ENCODE measurements at places on chromosomes 5 and 9.

DNA sequence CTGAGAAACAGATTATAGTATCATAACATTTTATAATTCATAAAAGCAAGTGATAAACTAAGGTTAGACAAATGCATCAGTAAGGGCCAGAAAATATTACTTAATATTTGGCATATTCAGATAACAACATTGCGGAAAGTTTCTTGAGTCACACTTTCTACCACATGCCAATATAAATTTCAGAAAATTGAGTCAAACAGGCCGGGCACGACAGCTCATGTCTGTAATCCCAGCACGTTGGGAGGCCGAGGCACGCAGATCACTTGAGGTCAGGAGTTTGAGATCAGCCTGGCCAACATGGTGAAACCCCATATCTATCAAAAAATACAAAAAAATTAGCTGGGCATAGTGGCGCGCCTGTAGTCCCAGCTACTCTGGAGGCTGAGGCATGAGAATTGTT, 47.1 kb downstream of the SLC38A9 start:
- DNase-seq = no peak

- DNase-seq = no peak
Measured at GRCh38 chr9:27471366-27471765, 52.7 kb upstream of the IFNK start.

DNA sequence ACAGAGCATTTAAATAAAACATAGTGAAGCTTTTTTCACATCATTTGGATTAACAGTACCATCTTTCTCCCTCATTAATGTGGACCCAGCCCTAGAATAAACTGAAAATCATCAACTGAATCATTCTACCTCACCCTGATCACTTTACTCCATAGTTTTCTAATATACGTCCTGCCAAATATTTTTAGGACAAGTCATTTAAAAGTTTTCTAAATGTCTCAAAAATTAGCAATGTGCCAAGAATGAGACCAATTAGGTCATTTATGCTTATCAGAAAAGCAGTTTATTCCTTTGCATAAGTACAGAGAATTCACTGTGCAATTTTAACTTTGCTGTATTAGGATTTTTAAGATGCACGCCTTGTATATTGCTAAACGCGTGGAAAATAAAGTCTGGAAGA, 284.4 kb downstream of the PIK3R1 start:
- no peak for DNase-seq

DNA sequence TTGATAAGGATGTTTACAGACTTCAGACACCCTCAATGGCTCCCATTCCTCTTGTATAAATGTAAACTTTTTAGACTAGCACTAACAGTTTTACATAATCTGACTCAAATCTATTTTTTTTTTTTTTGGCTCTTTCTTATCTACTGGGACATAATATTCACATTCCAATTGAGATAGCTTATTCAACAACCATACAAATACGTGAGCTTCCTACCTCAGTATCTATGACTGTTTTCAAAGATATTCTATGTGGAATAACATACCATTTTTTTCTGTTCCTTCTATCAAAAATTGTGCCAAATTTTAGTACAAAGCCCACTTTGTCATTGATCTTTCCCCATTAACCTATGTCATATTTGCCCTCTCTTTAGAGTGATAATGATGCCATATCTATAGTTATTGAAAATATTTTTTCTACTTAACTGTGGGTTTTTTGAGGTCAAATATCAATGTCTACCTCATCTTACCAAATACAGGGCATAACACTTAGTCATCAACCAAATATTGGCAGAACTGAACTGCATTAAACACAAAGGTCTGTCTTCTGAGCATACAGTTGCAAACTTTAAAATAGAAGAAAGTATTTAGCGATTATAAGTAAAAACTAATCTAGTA, 482.6 kb downstream of the PTPRD start:
- DNase-seq = no peak

GRCh38 chr9:5813824-5814223, 19.1 kb downstream of the ERMP1 start:
- no peak for DNase-seq

DNA sequence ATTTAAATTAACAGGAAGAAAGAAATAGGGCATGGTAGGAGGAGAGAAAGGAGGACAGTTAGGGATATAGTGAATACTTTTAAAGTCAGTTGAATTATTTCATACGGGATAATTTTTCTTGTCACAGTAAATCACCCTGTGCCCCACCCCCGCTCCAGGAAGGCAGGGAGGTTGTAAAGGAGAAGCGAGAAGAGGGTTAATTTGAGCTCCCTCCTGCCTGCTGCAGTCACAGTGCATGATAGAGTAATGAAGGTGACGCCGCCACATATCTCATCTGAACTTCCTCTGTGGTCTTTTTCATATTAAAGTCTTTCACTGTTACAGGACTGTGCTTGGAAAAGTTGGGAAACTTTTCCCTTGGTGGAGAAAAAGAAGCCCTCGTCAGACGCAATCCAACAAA, 896 bp upstream of the PCSK5 start:
- DNase-seq = peak; percentile 31

DNA sequence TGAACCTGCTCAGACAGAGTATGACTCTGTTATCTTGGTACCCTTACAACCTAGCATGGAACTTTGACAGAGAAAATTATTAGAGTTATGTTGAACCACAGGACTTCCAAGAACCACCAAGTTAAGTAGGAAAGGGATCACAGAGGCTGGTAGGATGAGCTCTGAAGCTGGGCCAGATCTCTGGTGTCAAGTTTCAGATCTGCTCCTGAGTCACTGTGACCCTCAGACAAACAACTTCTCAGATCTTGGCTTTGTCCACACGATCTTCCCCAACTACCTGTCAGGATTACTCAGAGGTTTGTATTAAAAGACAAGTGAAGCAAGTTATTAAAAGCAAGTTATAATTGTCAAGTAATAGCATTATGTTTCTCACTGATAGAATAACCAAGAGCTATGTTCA, 189.0 kb downstream of the SEC61B start:
- DNase-seq = peak; percentile 11

DNA sequence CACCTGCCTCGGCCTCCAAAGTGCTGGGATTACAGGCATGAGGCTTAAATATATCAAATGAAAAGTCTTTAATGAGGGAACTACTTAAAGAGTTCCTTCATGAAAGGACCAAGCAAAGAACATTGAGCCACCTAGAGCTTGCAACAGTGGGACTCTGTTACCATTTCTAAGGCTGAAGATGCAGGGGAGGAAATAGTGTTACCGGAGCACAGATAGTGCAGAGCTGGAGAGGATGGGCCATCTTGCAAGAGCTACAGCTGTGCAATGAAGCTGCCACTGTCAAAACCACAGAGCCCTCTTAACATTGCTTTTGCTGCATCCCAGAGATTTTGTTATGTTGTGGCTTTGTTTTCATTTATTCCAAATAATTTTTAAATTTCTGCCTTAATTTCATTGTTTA, 77.1 kb upstream of the NAA35 start:
- no peak for DNase-seq

- DNase-seq = no peak
Measured at GRCh38 chr9:82334286-82334685, 345.7 kb downstream of the SPATA31D1 start.

GRCh38 chr5:152188251-152188650, 216.8 kb downstream of the NMUR2 start:
- DNase-seq = no peak

GRCh38 chr9:23431459-23431858, 394.6 kb downstream of the ELAVL2 start:
- no peak for DNase-seq

DNA sequence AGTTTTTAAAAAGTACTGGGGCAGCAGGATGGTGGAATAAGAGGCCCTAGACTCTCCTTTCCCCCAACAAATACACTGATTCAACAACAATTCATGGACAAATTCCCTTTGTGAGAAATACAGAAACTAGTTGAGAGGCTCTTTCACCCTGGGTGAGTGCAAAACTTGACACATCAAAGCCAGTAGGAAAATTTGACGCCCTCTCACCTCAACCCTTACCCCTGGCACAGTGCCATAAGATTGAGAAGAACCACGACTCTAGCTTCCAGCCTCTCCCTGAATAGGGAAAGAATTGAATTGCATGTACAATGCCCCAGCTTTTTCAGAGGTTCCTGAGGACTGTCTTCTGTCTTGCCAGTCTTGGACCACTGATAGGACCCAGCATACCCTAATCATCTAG, 12.3 kb downstream of the KIF4B start:
- no peak for DNase-seq

DNA sequence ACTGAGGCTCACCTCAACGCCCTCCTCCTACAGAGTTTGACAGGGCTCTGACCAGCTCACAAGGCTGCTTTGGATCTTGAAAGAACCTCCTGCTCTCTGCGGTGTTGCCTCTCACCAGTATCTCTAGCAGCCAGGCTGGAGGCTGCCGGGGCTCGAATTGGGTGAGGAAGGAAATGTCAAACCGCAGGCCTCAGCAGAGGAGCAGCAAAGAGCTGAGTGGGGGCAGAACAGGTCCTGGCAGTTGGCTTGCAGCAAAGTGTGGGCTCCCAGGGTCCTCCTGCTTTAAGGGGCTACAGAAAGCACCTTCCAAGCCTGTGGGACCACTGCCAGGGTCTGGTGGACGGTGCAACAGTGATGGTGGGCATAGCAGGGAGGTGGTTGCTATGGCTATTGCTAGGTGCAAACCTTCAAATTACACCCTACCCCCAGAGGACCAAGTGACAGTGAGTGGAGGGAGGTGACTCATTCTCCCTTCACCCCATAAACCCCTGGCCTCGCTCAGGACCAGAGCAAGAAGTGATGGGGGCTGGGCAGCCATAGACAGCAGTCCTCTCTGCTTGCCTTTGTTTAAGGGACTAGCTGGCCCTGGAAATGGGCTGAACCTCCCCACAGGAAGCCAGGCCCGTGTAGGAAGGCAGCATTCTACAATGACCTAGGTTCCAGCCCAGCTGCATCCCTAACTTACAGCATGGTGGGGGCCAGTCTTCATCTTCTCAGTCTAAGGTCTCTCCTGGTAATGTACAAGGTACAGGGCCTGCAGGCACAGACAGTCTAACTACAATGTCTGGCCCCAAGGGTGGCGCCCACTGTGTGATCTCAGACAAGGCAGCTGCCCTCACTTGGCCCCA, 18.7 kb downstream of the LCP2 start:
- DNase-seq = no peak

DNA sequence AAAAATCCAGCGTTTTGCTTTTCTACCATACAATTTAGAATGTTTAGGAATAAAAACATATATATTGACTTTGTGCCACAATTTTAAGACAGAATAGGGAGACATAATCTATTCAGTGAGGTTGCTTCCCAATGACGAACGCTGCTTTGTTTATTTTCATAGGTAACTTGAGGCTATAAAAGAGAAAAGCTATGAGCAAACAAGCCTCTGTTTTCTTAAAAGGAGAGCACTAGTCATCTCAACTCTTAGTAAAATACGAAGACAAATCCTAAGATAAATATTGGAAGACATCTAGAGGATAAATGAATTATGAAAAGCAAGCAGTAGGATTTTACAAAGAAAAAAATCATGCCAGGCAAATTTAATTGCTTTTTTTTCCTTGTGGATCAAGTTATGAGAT, 363.6 kb downstream of the ANXA1 start:
- no peak for DNase-seq

DNA sequence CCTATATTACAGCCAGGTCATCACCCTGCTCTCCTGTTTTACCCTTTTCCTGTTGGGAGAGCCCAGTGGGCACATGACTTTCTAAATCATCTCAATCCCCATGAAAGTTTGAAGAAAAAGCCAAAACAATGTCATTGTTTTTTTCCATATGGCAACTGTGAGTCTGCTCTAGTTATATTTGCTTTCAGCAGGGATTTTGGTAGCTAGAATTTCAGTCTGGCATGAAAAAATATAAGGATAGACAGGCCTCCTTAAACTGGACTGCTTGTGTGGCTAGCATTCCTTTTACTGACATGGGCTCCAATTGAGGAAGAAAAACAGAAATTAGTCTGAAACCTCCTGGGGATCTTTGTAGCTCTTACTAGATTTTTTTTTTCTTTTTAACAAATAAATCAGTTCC, 25.6 kb downstream of the MOCS2 start:
- DNase-seq = no peak

GRCh38 chr5:82164176-82164976, 113.8 kb downstream of the RPS23 start:
- DNase-seq = no peak

GRCh38 chr5:135551593-135552447, 16.1 kb upstream of the NEUROG1 start:
- DNase-seq = peak; percentile 77

DNA sequence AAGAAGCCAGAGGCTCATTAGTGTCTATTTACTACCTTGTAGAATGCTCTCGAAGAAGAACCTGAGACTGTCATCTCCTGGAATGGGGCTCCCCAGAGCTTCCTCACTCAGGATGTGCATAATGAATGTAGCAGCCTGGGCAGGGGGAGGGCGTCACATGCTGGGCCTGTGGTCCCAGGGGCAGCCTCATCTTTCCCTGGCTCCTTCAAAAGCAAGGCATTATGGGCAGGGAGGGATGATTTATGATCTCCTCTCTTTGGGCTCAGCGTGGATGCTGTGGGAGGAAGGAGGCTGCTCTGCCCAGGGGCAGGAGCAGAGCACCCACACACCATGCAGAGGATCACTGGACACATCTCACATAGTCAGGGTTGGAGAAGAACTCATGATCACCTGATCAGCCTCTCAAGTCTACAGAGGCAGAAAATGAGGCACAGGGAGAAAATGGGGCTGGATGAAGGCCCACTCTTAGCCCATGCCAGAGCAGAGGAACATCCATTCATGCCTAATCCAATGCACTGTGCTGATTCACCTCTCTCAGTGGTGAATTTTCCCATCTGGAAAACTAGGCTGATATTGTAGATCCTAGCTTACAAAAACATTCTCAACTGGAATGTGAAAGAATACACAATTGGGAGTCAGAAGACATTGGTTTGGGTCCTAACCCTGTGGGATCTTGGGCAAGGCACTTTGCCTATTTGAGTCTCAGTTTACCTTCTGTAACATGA, 173.7 kb downstream of the CARTPT start:
- DNase-seq = no peak

DNA sequence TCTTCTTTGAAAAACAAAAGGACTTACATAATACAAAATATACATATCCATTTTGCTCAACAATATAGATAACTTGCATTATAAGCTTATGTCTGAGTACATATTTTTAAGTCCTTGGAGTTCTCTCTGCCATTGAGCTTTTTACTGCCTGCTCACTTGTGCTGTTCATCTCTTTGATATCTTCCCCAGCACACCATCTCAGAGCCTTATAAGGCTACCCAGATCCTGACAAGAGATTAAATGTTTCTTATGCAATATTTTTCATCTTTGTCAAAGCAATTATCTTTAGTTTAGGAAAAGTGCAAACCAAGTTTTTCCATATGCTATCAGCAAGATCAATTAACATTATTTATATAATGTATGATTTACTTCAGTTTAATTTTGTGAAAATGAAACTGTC, 60.7 kb upstream of the ITGA1 start:
- no peak for DNase-seq

DNA sequence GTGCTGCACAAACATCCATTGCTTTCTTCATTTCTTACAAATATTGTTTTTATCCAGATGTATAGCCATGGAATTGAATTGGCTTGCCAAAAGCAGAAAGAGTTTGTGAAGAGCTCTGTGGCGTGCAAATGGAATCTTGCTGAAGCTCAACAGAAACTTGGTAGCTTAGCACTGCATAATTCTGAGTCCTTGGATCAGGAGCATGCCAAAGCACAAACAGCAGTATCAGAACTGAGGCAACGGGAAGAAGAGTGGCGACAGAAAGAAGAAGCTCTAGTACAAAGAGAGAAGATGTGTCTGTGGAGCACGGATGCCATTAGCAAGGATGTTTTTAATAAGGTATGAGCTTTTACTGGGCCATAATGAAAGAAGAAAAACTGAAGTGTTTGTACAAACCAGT, 5.5 kb downstream of the CDC37L1 start:
- no peak for DNase-seq

Data from adrenal gland (tissue), 19 donors.